Stimulated activated CD8-positive, alpha-beta memory T cell treated with anti-CD3 and anti-CD28 coated beads, Interleukin-4, amount 100 ng/mL, for 48 hours (primary cell): ENCODE measurements at places on chromosomes 12 and 14.

DNA sequence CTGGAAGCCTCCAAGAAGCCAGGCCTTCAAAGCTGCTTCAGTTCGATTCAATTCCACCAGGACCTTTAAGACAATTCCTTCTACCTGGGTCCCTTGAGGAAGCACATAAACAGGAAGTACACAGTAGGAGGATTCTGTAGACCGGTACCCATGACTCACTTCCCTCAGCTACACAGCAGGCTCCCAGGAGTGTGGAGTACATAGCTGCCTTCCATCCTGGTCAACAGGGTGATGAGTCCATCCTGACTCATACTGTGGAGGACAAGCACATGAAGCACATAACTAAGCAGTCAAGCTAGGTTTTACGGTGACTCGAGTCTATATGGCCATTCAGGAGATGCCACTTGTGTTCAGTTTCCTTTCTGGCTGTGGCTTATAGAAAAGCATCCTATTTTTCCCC lies 197.6 kb upstream of the RBM19 start:
- no peak for DNase-seq

- no peak for DNase-seq
These were observed 225.3 kb upstream of the PELI2 start for GRCh38 chr14:55892906-55893305.

DNA sequence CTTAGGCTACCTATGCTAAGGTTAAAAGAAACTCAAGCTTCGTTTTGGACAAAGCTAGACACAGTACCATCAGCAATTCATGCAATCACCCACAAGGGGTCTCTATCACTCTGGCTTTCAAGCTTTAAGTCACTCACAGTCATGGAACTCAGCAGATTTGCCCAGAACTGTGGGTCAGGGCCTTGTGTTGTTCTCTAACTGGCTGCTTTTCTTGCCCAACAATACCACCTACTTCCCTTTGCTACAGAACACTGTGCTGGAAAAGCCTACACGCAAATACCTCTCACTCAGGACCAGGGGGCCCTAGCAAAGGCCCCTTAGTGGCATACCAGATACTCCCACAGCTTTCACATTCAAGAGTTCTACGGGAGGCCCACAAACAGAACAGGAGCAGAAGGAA lies 9.1 kb downstream of the NEMP1 start:
- DNase-seq = peak; percentile 68

DNA sequence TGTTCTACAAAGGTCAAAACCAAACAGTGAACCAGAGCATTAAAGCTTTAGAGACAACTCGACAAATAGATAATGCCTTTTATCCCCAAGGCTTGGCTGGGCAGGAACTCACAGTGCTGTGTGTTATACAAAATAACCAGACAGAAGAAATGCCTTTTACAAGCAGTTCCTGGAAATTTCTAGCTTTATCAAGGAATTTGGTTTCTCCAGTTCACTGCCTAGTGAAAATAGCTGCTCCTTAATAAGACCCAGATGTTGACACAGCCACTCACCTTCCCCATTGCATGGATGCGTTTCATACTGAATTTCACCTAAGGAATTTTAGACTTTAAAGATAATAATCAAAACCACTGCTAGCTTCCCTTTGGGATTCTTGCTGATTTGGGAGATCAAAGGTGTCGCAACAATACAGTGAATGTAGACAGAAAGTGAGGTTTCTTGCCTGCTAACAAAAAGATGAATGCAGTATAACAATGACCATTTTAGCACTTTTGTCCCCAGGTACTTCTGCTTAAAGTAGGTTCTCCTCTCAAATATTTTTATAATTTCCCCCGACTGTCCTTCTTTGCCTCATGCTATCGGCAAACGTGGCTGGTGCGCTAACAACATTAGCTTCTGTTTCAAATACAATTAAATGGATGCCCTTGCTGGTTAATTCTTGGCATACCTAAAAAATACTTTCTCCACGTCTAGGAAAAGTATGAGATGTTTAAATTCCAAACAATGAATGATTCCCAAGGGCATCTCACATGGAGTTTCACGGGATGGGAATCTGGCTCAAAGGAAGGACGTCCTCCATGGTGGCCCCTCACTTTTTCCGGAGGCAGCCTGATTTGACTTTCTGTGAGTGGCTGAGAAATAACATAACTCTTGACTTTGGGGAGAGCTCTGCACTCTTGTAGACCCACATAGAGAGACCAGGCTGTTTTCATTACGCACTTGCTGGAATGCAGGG lies 162.4 kb downstream of the C12orf75 start:
- DNase-seq = no peak

- DNase-seq = peak; percentile 72
These were observed 39.7 kb downstream of the ERH start for GRCh38 chr14:69358233-69358963.
